ENCODE measurements at places on chromosomes 3 and 15. TPM values are rescaled to one million over a fixed set of nuclear protein-coding genes. Genes with fewer than 3 reads are reported as not detected.

DNA sequence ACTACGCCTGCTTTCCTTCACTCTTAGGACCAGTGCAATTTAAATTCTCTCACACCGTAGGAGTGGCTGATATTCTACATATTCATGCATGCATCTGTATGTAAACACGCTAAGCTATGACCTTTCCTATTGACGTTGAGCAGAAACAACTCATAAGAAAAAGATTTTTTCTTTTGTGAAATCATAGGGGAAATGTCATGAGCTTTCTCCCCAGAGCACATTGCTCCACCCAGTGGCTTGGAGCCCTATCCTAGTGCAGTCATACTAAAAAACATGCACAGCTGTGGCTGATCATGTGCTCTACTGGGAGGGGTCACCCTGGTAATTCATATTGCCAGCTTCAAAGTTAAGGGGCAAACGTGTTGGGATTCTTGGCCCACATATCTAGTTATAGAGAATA, 1.8 kb upstream of the MESD start:
- DNase-seq, result no peak

DNA sequence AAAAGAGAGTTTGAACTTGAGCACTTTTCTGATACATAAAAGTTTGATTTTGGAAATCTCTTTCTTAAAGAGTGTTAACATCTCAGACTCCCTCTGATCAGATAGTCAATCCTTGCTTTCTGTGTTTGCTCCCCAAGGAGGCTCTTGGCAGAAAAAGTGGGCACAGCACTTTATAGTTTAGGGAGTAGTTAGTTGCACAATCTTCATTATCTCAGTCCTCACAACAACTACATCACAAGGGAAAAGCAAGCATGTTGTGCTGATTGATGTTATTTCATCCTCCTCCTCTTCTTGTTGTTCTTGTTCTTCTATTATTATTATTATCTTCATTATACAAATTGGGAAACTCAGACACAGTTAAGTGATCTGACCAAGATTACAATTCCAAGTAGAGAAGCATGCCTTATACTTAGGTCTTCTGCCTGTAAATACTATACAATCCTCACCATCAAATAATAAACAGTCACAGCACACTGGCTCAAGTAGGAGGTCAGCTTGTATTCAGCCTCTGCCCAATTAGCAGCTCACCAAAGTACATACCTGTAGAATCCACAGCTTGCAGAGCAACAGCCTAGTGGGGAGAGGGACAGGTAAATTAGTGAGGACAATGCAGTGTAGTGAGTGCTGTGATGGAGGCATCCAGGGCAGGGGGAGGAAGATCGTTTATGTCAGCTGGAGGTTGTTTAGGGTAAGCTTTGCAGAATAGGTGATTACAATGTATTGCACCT, 304.1 kb upstream of the MME start:
- DNase-seq, result no peak

- no peak for DNase-seq
Observed at GRCh38 chr3:25992606-25993005, 202.7 kb downstream of the OXSM start.

- no peak for DNase-seq
Observed at GRCh38 chr3:71968544-71968943, 183.6 kb upstream of the PROK2 start.

SNTN gene
- total RNA-seq, result not detected

SEMA3B gene
- total RNA-seq, result 0.66 TPM

DNA sequence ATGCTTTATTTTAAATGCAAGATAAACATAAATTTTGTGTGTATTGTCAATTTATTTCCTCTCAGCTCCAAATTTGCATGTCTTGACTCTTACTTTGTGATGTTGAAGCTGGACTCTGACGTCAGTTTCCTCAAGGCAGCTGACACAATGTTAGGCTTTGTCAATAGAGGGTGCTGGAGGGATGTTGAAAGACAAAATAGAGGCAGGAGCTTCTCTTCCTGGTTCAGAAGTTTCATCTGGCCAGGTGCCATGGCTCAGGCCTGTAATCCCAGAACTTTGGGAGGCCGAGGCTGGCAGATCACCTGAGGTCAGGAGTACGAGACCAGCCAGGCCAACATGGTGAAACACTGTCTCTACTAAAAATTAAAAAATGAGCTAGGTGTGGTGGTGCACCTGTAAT, 408.6 kb downstream of the GBE1 start:
- no peak for DNase-seq

DNA sequence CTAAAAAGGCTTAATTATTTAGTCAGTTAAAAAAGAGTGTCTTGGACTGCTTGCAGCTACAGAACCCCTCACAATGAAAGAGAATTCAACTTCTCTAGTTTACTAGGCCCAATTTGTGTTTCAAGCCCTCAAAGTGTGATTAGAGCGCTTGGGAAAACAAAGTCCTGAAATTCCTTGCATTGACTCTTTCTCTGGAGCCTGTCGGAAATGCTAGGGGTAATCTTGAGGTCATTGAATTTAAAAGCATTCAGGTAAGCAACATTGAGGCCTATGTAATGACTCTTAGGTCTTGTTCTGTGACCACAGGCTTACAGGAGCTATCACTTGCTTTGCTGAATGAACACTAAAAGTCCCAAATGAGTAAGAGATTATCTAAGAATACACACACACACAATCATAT, 186.0 kb downstream of the NLGN1 start:
- DNase-seq, result no peak

DNA sequence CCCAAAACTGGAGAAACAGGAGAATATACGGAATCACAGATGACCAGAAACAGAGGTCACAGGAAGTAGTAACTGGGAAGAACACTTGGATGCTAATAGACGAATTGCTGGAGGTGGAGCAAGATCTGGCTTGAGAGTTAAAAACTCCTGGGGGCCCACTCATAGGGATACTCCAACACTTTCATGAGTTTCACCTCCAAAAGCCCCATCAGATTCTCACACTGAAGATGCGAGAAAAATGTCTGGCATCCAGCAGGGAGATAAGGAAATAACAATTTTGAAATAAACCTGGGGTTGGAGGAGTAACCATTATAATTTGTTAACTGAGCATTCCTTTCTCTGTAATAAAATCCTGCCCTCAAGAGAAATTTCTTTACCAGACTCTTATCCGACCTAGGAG, 154.0 kb downstream of the ANXA2 start:
- DNase-seq, result no peak

GRCh38 chr3:72548981-72549380, 299.3 kb downstream of the SHQ1 start:
- DNase-seq, result no peak

- no peak for DNase-seq
Observed at GRCh38 chr15:84947947-84948830, 33.5 kb upstream of the PDE8A start.

DNA sequence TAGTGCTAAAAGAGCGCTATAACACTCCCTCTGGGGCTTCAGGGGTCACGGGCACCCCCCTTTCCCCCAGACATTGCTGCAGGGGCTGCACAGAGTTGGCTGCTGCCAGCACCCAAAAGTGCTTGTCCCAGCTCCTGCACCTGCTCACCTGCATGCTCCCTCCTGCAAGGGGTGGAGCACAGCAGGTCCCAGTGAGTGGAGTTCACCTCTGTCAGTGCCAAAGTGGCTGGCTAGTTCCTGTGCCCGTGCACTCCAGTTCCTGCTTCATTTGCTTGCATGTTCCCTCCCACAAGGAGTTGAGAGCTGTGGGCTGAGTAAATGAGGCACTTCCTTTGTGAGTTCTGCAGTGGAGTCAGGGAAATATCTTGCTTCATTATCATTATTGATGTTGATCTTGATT, 476.9 kb downstream of the SQOR start:
- no peak for DNase-seq

DNA sequence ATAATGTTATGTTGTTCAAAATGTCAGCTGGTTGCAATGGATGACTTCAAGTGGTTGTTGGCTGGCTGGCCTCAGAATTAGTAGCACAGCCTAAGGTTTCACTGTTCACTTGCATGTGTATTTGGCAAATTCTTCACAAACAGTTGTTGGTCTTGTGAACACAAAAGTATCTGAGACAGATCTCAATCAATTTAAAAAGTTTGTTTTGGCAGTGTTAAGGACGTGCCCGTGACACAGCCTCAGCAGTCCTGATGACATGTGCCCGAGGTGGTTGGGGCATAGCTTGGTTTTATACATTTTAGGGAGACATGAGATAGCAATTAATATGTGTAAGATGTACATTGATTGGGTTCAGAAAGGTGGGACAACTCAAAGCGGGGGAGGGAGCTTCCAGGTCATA, 436.0 kb downstream of the AGBL1 start:
- DNase-seq, result no peak

DNA sequence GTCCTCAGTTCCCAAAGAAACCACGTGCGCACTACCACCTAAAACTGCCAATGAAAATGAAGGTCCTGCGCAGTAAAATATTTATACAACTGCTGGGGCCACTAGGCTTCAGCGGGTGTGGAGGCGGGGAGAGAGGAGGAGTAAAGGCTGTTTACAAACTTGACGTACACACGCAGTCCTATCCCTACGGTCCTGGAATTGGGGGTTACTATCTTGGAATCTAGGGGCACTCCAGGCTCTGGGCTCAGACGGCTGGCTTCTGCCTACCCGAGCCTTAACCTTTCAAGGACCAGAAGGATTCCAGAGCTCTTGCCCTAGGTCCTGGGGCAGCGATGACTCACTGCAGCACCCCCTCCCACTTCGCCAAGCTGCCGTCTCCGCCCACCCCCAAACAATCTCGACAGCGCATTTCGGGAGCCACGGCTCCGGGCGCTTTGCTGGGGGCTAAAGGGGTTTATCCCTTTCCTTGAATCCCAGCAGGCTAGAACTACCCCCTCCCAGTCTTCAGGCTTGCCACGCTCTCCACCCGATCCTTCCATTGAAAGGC, 3.0 kb downstream of the ADAMTS9 start:
- DNase-seq, result no peak

GRCh38 chr3:81749265-81749664, 12.2 kb downstream of the GBE1 start:
- no peak for DNase-seq

- DNase-seq, result no peak
Observed at GRCh38 chr3:112653881-112654300, 12.9 kb upstream of the CCDC80 start.

DNA sequence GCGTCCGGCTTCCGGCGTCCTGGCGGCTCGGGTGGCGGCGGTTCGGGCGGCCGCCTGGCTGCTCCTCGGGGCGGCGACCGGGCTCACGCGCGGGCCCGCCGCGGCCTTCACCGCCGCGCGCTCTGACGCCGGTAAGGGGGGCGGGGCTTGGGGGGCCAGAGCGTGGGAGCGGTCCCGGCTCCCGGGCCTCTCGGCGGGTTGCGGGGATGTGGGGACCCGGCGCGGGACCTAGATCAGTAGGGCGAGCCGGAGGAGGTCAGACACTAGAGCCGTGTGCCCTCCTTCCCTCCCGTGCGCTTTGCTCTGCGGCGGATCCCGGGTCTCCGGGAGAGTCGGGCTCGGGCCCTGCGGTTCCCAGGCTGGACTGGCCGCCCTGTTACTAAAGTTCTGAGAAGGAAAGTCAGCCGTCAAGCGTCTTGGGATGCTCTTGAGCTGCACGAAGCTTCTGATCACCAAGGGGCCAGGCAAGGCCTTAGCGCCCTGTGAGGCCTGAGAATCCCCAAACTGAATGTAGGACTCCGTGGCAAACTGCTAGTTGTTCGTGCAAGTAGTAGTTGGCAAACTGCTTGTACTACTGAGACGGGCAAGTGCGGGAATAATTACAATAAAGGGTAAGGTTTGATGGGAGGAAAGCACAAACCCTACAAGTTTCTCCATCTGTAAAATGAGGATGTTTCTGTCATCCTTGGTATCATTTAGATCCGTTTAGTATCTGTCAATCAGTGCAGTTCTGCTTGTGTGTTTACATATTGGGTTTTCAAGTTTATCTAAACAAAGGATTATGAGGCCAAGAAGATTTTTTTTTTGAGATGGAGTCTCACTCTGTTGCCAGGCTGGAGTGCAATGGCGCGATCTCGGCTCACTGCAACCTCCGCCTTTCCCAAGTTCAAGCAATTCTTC, 587 bp downstream of the PIGX start:
- no peak for DNase-seq

Data from thymus (tissue), 14 donors.